ENCODE measurements at places on chromosomes 1 and 21. TPM values are rescaled to one million over a fixed set of nuclear protein-coding genes. Genes with fewer than 3 reads are reported as not detected.
A peak's percentile ranks its signal among the peaks of the same experiment; 100 is the strongest.

The PLA2G2D gene
- not detected for total RNA-seq

The PROK1 gene
- total RNA-seq = not detected

The LRRN2 gene
- total RNA-seq = 29.5 TPM

The PLA2G2C gene
- total RNA-seq = 0.16 TPM

The COL24A1 gene
- total RNA-seq = 0.75 TPM

DNA sequence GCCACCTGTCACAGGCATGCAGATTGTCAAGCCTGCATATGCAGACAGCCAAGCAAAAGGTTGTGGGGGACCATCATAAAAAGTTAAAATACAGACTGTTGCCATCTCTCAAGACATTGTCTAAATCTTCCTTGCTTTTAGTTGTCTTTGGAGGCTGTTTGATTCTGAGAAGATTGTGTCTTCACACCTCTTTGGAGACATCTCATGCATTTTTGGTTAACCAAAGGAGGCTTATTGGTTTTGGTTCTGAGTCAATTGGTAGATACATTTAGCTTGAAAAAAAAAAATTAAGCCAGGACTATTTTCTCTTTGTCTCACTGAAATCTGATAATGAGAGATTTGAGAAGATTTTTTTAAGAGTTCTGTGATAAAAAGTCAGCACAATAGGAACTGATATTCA lies 217.6 kb downstream of the LYPLAL1 start:
- DNase-seq = no peak

- DNase-seq = no peak
Measured at GRCh38 chr1:157739229-157739901, 37.6 kb downstream of the FCRL2 start.

DNA sequence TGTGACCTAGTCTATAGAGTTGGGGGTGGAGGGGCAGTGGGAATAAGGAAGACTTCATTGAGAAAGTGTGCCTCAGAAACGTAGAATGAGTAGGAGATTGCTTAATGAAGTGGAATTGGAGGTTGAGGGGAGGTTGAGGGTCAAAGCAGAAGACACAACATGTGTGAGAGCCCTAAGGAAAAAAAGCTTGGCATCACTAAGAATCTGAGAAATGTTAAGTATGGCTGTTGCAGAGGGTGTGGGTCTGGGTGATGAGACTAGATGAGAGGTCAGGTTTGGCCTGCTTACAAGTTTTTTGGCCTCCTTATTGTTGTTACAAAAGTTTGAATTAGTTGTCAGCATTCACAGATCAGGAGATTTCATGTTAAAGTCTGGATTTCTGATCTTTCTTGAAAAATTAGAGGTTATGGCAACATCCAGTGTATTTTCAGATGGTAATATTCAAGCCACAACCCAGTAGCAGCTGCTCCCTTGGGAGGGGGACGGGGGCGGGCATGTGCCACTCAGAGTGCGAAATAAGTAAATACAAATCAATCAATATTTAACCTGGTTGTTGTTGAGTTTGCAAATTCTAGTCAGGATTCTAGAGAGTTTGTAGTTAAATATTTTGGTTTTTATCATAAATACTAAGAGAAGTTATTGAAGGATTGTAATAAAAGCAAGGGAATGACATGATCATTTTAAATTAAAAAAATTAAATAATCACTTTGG lies 4.3 kb downstream of the MAN1A2 start:
- DNase-seq = no peak

GRCh38 chr1:230502996-230503395 lies 76.9 kb upstream of the PGBD5 start:
- DNase-seq = no peak

GRCh38 chr1:30140566-30140965 lies 582.8 kb downstream of the MATN1 start:
- no peak for DNase-seq

The CD1B gene
- total RNA-seq = not detected

DNA sequence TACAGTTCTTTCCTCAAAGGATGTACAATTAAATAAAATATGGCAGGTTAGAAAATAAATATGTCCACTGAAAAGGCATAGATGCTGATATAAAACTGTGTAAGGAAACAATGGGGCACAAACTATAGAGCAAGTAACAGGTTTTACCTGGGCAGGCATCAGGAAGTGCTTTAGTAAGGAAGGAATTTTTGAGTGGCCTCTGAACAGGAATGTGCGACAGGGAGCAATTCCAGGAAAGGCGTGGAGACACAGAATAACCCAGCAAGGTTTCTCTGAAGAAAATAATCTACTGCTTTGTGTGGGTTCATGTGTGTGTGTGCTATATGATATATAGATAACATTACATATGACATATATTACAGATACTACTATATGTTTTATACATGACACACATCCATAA lies 128.4 kb downstream of the RGS21 start:
- DNase-seq = no peak

DNA sequence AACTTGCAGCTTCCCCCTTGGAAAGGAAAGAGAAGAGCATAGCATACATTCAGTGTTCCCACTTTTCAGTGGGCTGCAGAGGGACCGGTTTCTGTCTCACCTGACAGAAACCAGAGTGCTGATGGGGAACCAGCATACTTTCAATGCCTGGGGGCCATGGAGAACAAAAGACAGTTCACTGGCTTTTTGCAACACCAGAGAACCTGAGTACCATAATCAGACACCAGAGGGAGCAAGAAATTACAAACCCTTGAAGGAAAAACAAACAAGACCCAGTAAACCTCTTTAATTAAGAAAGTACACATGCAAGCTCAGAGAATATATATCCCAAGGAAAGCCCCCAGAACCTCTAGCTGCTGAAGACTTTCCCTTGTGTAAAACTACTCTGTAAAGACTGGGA lies 51.1 kb downstream of the CSMD2 start:
- DNase-seq = no peak

DNA sequence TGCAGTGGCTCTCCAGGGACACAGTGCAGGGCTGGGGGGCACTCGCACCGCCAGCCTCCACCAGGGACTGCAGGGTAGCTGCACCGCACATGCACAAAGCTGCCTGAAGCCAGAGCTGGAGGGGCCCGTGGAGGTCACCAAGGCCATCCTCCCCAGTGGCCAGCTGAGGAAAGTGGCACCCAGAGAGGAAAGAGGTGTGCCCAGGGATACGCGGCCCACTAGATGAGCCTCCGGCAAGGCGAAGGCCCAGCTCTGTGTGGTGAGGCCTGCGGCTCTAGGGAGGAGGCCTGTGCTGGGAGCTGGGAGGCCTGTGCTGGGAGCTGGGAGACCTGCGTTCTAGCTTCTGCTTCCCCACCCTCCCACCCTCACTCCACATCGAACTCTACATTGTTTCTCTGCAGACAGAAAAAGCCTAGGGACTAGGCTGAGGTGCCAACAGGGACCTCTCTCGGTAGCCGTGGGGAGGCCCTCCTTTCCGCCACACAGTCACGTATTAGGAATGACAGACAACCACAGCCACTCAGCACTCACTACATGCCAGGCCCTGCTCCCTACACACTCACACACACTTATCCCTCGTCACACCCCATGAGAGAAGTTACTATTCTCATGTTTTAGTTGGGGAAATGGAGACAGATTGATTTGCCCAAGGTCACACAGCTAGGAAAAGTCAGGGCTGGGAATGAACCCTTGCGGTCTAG lies 921 bp upstream of the ASCL5 start:
- no peak for DNase-seq

GRCh38 chr21:41745971-41746743 lies 20.7 kb downstream of the RIPK4 start:
- DNase-seq = no peak

The FAM78B gene
- total RNA-seq = 0.96 TPM

The C1orf94 gene
- total RNA-seq = not detected

- no peak for DNase-seq
Measured at GRCh38 chr1:232207073-232207866, 422.7 kb downstream of the SIPA1L2 start.

- DNase-seq = no peak
Measured at GRCh38 chr1:175361476-175361875, 168.9 kb upstream of the KIAA0040 start.

DNA sequence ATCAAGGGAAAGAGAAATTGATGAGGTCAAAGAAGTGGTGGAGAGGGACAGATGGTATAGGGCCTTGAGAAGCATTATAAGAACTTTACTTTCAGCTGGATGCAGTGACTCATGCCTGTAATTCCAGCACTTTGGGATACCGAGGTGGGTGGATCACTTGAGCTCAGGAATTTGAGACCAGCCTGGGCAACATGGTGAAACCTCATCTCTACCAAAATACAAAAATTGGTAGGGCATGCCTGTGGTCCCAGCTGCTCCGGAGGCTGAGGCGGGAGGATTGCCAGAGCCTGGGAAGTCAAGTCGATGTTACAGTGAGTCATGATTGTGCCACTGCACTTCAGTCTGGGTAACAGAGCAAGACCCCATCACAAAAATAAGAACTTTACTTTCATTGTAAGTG lies 5.7 kb downstream of the TMEM50A start:
- DNase-seq = no peak

GRCh38 chr1:91854852-91855534 lies 31.0 kb downstream of the TGFBR3 start:
- no peak for DNase-seq

GRCh38 chr1:232599178-232600041 lies 30.5 kb downstream of the SIPA1L2 start:
- DNase-seq = no peak

The GNPAT gene
- total RNA-seq = 37.2 TPM

DNA sequence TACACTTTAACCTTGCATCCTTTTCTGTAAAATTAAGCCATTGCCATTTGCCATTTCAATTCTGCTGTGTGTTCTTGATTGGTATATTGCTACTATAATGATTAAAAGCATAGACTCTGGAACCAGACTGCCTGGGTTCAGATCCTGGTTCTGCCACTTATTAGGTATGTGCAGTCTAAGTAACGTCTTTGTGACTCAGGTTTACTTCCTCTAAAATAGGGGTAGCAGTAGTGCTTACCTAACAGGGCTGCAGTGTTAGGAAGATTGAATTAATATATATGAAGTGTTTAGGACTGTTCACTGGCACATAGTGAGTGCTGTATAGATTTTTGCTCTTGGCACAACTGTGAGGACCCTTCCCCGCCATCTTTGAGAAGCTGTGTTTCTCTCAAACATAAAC lies 4.4 kb downstream of the CDC42 start:
- no peak for DNase-seq

- no peak for DNase-seq
Measured at GRCh38 chr1:222582099-222582774, 7.5 kb downstream of the TAF1A start.

- peak; percentile 88 for DNase-seq
Measured at GRCh38 chr1:165645654-165646366, 14.8 kb downstream of the MGST3 start.

The SELENON gene
- 21.0 TPM for total RNA-seq

The KRTAP12-4 gene
- total RNA-seq = not detected

GRCh38 chr1:168637350-168637991 lies 61.1 kb downstream of the XCL1 start:
- no peak for DNase-seq

The UBAP2L gene
- total RNA-seq = 50.7 TPM

DNA sequence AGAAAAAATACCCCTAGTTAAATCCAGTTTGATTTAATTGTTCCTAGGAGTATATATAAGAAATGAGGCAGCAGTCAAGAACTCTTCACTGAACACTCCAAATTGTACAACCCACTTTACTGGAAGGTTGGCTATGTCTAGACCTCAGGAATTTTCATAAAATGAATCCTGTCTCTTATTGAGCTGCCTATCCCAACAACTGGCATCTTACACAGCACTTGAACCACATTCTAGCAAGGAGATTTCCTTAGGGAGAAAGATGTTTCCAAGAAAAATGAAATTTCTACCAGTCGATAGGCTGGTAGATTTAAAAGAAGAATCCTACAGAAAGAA lies 16.3 kb downstream of the RNF19B start:
- DNase-seq = no peak

DNA sequence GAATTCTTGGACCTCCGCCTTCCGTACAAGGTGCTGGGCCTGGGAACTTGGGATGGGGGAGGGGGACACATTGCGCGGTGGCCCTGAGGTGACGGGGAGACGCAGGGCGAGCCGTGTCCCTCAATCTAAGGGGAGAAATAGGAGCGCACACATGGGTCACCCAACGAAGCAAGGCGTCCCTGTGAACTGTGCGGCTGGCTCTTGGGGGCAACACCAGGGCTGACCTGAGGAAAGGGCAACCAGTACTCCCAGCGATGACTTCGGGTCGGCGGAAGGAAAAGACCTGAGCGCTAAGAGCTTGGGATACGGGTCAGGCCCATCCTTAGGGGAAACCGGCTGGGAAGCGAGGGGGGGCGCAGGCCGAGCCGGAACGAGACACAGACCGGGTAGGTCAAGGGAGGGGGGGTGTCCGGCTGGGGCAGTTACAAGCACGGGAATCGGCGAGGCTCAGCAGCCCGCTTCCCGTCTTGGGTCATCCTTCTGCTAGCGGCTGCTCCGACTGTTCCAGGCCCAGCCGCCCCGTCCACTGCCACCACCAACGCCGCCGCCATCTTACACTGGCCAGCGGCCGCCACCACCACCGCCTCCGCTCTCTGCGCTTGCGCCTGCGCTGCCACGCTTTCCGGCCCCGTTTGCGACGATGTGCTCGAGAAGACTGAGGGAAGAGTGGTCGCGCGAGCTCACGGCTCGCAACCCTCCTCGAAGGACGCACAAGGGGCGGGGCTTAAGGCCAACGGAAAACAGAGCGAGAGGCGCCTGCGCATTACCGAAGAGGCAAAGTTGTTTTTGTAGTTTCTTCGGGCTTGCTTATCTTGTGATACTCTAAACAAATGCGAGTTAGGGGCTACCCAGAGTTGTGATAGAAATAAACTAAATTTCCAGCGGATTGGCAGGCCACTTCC lies at the start of gene DCAF8:
TSS of gene DCAF8 (minus strand) at position 657 of the 902 bp plus-strand sequence. CDS start 18,541 bp downstream, outside the sequence.
- DNase-seq = peak; percentile 99

The TNFRSF8 gene
- 0.16 TPM for total RNA-seq

GRCh38 chr1:94270801-94271203 lies 33.4 kb upstream of the ARHGAP29 start:
- DNase-seq = no peak

DNA sequence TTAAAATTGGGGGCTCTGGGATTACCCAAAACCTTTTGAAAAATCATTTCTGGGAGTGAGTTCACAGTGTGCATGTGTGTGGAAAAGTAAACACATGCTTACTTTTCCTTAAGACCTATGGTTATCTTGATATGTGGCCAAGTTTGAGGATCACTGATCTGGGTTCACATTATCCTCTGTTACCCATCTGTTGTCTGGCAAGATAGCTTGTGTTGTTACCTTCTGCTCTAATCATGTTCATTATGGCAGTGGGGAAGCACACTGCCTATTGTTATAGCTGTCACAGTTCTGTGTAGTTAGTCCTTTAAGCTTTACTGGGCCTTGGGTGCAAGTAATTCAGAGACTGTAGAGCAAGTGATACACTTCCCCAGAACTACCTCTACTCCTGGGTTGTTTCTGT lies 5.0 kb downstream of the CTBS start:
- DNase-seq = no peak

GRCh38 chr1:10814976-10815857 lies 18.8 kb upstream of the CASZ1 start:
- DNase-seq = peak; percentile 29

DNA sequence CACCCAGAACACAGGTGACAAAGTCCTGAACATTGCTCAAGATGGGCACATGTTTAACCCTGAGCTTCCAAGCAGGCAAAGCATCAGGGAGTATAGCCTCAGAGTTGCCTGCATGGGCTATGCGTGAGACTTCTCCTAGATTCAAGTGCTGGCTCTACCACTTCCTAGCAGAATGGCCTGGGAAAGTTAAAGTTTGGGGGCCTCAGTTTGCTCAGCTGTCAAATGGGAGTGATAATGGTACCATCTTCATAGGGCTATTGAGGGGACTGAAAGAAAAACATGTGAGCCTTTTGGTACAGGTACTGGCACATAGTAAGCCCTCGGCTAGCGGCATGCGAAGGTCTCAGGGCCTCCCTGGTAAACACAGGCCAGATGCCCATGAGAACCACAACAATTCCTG lies 28.0 kb upstream of the SMIM12 start:
- no peak for DNase-seq

- DNase-seq = no peak
Measured at GRCh38 chr21:40422896-40423635, 423.9 kb downstream of the DSCAM start.
